ENCODE measurements at places on chromosomes 16 and 17.

- no peak for DNase-seq
Measured at GRCh38 chr16:89007371-89008249, 30.6 kb upstream of the CBFA2T3 start.

DNA sequence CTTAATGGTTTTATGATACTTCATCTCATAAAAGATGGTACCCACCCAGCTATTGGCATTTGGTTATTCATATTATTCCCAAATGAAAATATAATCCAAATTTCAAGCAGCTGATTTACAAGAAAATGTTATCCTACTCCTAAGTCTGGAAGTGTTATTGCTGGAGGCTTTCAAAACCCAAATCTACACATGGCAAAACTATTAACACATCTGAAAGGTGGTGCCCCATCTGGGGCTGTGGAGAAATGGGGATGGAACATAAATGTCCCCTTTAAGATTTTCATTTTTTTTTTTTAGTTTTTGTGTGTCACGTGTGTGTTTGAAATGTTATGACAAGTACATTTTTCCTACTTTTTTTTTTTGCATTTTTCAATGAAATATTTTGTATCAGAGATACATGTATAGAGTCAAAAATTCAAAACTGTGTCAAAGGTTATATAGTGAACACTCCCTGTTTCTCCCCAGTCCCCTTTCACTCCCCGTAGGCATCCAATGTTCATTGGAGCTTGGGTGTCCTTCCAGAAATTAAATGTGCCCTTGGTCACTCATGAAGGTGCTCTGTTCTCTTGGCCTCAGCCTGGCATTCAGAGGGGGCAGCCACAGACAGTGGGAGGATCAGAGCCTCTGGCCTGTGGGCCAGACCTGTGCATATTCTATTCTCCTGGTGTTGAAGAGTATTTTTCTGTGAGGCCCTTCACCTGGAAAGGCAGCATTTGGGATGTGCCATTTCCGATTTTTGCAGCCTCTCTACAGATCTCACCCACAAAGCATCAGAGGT is 79.1 kb downstream of the CLEC16A start:
- no peak for DNase-seq

DNA sequence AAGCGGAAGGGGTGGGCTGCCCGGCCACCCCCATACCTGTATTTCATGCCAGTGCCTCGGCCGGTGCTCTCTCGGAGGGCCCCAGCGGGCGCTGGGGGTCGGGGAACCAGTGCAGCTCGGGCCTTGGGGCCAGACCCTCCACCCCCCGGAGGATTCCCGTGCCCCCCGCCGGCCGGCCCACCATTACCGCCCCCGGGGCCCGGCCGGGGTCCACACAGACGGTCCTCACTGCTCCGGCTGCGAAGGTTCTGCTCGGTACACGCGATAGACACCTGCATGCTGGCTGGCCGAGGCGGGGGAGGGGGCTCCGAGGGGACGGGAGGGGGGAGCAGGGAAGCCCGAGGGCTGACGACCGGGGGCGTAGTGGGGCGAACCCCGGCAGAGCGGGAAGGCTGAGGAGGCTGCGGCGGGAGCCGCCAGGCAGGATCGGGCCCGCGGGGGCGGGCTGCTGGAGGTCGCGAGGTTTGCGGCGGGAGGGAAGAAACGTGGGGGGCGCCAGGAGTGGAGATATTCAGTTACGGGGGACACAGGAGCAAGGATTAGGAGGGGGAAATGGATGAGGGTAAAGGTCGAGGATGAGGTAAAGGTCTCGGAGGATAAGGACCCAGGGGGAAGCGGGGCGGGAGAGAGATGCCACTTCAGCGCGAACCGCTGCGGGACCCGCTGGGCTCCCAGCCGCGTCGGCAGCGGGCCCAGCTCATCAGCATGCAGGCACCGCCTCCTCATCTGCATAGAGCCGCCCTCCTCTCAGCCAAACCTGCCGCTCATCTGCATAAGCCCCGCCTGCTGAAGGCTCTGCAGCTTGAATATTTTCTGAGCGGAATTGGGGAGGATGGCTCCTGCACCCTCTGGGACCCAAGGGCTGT is at the start of gene KCNAB3:
Gene KCNAB3, minus strand, starts transcription at position 699 of the 866 bp plus-strand sequence. Its CDS starts 421 bp downstream, at position 278.
- no peak for DNase-seq

DNA sequence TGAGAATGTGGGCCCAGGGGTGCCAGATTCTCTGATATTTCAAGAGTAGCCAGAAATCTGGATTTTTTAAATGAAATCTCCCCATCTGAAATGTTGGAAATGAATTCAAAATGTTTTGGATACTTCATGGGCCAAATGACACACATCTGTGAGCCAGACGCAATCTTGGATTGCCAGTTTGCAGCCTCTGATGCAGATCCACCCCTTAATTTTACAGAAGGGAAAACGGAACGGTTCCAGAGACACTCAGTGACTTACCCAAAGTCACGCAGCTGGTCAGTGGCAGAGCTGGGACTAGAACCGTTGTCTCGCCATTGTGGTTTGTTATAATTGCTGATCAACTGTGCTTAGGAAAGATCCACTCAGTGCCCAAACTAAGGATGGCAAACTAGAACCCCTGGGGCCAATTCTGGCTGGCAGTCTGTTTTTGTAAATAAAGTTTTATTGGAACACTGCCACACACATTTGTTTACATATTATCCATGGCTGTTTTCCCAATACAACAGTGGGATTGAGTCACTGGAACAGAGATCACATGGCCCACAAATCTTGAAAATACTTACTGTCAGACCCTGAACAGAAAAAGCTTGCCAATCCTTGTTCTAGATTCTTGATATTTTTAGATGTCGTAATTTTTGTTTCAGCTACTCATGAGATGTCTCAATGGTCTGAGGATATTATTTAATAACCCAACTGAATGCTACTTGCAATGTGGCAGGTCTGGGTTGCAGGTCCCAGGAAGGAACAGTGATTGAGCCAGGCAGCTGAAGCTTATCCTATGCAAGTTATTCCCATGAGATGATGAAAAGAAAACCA is 143.8 kb downstream of the AXIN2 start:
- DNase-seq = no peak

GRCh38 chr16:83085660-83086059 is 458.9 kb downstream of the CDH13 start:
- no peak for DNase-seq

DNA sequence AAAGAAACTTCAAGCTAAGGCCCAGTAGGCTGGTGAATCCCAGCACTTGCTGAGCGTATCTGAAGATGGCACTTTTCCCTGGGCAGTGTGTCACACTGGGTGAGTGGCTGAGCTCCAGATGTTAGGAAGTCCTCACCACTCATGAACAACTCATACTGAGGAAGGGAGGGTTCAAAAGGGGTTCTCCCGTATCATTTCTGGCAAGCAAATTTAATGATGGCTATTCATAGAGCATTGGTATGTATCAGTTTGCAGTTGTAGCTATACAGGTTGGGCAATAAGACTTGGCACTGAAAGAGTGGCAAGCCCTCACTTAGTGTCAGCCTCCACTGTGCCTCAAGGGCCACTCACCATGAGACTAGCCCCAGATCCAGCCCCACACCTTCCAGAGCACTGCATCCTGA is 10.7 kb downstream of the GFOD2 start:
- DNase-seq = no peak

- no peak for DNase-seq
Measured at GRCh38 chr16:85518398-85519049, 94.6 kb upstream of the GSE1 start.

DNA sequence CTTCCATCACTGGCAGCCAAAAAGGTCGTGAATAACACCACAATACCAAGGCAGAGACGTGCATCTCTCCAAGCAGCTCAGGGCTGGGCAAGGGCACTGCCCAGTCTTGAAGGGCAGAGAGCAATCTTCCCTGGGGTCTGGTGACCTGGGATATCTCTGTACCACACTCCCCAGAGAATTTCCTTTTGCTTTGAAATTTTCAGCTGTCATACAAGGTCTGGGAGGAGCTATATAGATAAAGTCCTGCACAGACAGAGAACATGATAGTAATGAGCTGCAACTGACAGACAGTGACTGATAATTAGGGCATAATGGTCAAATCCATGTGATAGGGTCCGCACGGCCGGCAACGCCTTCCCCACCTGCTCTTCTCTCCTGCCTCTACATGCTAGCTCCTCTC is 68.2 kb downstream of the DYNLRB2 start:
- DNase-seq = no peak

- no peak for DNase-seq
Measured at GRCh38 chr17:75783803-75784472, 668 bp upstream of the UNK start.

DNA sequence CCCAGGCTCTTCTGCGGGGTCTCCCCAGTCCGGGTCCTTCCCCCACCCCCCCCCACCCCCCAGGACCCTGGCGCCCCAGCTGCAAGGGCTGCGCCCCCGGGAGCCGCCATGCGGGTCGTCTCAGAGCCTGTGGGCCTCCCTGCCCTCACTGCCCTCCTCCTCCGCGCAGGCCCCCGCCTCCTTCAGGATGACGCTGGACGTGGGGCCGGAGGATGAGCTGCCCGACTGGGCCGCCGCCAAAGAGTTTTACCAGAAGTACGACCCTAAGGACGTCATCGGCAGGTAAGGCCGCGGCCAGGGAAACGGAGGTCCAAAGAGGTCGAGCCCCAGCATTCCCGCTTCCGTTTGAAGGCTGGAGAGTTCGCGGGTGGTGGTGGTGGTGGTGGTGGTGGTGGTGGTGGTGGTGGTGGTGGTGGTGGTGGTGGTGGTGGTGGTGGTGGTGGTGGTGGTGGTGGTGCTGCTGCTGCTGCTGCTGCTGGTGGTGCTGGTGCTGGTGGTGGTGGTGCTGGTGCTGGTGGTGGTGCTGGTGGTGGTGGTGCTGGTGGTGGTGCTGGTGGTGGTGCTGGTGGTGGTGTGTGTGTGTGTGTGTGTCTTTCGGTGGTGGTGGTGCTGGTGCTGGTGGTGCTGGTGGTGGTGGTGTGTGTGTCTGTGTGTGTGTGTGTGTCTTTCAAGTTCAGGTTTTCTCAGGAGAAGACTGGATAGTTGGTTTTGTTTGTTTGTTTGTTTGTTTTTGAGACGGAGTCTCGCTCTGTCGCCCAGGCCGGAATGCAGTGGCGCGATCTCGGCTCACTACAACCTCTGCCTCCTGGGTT is 615 bp downstream of the PHKG2 start:
- DNase-seq = no peak

DNA sequence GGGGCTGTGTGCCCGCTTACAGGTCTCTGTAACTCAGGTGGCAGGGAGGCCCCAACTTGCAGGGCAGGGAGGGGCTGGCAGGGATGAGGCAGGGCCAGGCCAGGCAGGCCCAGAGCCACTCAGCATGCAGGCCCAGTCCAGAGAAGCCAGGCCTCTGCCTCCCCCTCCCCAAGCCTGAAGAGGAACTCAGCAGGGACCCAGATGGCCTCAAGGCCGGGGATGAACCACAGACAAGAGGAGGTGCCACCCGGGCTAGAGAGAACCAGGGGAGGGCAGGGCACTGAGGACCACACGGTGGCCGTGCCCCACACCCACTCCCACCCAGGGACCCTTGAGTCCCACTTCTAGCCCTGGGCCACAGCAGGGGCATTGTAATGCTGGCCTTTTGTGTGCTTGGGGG is 29.8 kb upstream of the EIF1 start:
- no peak for DNase-seq

GRCh38 chr17:79592198-79592597 is 18.7 kb downstream of the RBFOX3 start:
- no peak for DNase-seq

DNA sequence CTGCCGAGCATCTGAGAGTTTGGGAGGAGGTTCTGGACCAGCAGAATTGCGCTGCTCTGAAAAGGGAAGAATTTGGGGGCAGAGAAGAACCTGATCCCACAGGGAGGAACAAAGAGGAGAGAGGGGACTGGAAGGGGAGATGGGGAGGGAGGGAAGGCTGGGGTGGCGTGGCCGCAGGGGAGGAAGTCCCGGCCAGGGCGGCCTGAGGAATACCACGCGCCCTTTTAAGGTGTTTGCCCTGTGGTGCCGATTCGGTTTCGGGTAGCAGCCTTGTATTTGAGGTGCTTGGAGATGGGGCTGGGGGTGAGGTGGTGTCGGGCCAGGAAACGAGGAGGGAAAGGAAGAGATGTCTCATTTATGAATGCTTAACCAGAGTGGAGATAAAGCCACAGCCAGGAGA is 51.3 kb downstream of the AKAP1 start:
- no peak for DNase-seq

GRCh38 chr17:68288375-68288774 is 2.6 kb downstream of the SLC16A6 start:
- no peak for DNase-seq

DNA sequence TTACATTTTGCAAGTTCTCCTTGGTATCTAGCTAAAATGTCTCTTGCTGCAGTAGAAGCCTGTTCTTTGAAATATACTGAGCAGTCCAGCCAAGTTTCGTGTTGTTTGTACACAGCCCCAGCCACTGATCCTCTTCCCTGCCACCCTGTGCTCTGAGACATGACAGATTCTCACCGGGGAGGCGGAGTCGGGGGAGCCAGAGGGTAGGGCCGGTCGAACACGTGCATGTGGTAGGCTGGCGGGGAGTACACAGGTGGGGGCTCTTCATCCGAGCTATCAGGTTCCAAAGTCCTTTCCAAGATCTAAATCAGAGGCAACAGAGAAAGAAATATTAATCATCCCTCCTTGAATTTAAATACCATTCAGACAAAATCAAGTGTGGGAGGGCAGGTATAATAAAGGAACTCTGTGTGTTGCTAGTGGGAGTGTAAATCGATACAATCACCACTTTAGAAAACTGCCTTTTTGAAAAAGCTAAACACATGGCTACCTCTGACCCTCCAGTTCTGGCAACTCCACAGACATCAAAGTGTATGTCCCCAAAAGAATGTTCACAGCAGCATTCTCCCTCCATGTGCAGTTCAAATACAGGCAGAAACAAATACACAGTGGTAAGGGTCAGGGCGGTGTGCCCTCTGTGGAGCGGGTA is 29.7 kb upstream of the MRPS23 start:
- DNase-seq = no peak

DNA sequence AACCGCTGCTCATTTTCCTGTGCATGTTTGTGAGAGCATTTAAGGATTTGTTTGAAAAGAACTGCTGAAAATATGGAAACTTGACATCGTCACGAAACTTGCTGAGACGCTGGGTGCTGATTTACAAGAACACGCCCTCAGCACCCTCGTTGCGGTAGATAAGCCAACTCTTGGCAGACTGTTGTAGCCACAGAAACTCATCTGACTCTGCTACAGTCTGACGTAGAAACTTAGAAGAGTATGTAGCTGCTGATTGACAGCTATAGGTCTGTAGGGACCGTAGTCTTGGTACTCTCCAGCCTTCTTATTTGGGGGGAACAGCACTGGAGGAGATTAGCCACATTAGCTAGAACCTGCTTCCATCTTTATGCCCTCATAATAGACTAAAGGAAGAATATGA is 36.1 kb upstream of the MYH2 start:
- no peak for DNase-seq

DNA sequence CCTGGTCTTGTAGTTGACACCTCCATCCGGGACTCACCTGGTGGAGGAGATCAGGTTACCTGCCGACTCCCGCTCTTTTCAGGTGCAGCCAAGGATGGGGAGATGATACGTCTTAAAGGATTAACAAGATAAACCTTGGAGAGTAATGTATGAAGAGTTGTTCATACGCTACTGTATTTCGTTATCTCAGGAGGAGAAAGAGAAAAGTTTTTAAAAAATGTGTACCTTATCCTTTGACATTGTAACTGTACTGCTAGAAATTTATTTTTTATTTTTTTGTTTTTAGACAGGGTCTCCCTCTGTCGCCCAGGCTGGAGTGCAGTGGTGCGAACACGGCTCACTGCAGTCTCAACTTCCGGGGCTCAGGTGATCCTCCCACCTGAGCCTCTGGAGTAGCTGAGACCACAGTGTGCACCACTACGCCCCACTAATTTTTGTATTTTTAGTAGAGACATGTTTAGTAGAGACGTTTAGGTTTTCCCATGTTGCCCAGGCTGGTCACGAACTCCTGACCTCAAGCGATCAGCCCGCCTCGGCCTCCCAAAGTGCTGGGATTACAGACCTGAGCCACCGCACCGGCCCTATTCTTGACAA is 764 bp upstream of the SMURF2 start:
- no peak for DNase-seq

- DNase-seq = no peak
Measured at GRCh38 chr16:4309833-4310266, 6.0 kb upstream of the GLIS2 start.
